Activated naive CD4-positive, alpha-beta T cell treated with anti-CD3 and anti-CD28 coated beads for 36 hours (primary cell): ENCODE measurements at places on chromosomes 12 and 14. TPM values are rescaled to one million over a fixed set of nuclear protein-coding genes. Genes with fewer than 3 reads are reported as not detected.

GRCh38 chr14:96559571-96559970 is 57.4 kb downstream of the PAPOLA start:
- peaks cover under 1% of the 10 kb centered on the region for H3K4me1 ChIP-seq
- DNase-seq: no peak
- H3K4me3 ChIP-seq: no peak overlapping the region
- no peak overlapping the region for H3K27ac ChIP-seq
- H3K27me3 ChIP-seq: no peaks in the 10 kb centered on the region
- peaks cover 24% of the 10 kb centered on the region for H3K36me3 ChIP-seq

GRCh38 chr12:83505586-83505985 is 818.9 kb downstream of the TMTC2 start:
- no peak overlapping the region for H3K4me3 ChIP-seq
- DNase-seq: no peak
- H3K36me3 ChIP-seq: no peaks in the 10 kb centered on the region
- no peaks in the 10 kb centered on the region for H3K4me1 ChIP-seq

- H3K27ac ChIP-seq: no peak overlapping the region
- no peak overlapping the region for H3K4me3 ChIP-seq
- DNase-seq: no peak
- no peaks in the 10 kb centered on the region for H3K27me3 ChIP-seq
Observed at GRCh38 chr12:43812926-43813325, 6.8 kb upstream of the TWF1 start.

Gene PFKM
- 71.9 TPM for total RNA-seq

GRCh38 chr12:128795530-128796361 is 28.0 kb downstream of the SLC15A4 start:
- H3K4me1 ChIP-seq: peaks cover 2% of the 10 kb centered on the region
- H3K4me3 ChIP-seq: no peak overlapping the region
- H3K27me3 ChIP-seq: no peaks in the 10 kb centered on the region
- no peak for DNase-seq

- no peak overlapping the region for H3K4me3 ChIP-seq
- H3K27ac ChIP-seq: no peak overlapping the region
- DNase-seq: no peak
- H3K4me1 ChIP-seq: peaks cover 30% of the 10 kb centered on the region
- no peaks in the 10 kb centered on the region for H3K36me3 ChIP-seq
Observed at GRCh38 chr14:68497011-68497410, 295.9 kb downstream of the ZFP36L1 start.

DNA sequence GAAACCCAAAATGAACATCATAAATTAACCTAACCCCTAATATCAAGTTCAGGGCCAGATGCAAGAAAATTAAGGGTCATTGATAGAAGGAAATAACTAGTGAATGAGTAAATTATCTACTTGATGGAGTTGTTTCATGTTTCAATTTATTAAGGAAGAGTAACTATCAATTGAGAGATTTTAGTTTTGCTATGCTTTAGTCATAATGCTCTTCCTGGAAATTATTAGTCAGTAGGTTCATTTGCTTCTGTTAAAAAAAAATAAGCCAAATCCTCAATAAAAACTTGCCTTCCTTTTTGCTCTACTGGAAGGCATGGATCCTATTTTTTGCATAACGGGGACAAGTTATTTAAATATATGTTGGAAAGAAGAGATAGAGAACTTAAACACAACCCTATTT is 59.0 kb upstream of the HIF1A start:
- no peaks in the 10 kb centered on the region for H3K27me3 ChIP-seq
- peak overlapping the region; percentile 50 for H3K27ac ChIP-seq

Gene CDC42BPB
- total RNA-seq: 3.2 TPM

Gene KRT2
- not detected for total RNA-seq

Gene METTL3
- 60.6 TPM for total RNA-seq

DNA sequence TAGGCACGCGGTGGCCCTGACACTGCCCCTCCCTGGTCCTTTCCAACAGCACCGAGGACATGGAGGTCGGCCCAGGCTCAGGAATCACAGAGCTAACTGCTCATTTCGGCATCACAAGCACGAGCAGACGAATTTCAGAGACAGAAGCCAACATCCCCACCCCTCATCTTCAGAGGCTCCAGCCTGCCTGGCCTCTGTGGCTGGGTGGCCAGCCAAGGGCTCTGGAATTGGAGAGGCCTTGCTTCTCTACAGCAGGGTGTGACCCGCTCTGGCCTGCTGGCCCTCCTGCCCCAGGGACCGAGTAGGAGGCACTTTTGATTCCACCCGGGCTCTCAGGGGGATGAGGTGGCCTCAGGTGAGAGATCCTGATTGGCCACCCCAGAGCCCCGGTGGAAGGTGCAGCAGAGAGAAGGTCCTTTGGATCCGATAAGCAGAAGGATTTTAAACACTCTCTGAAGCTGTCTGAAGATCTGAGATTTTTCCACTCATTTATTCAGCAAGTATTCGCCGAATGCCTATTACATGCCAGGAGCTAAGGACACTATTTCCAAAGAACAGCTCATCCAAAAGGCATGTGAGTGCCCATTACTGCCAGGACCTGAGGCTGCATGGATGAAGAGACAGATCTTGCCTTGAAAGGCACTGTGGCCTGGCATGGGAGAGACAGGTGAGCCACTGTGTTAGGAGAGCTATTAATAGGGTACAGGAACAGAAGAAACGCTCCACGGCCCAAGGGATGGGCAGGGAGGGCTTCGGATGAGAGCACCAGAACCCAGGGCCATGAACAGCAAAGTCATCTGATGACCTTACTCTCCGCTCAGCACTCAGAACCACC is 10.2 kb downstream of the BAG5 start:
- no peak for DNase-seq
- H3K27me3 ChIP-seq: no peaks in the 10 kb centered on the region
- H3K4me1 ChIP-seq: peaks cover 6% of the 10 kb centered on the region

Gene PTGER2
- 0.67 TPM for total RNA-seq

Gene CLEC1B
- total RNA-seq: not detected

DNA sequence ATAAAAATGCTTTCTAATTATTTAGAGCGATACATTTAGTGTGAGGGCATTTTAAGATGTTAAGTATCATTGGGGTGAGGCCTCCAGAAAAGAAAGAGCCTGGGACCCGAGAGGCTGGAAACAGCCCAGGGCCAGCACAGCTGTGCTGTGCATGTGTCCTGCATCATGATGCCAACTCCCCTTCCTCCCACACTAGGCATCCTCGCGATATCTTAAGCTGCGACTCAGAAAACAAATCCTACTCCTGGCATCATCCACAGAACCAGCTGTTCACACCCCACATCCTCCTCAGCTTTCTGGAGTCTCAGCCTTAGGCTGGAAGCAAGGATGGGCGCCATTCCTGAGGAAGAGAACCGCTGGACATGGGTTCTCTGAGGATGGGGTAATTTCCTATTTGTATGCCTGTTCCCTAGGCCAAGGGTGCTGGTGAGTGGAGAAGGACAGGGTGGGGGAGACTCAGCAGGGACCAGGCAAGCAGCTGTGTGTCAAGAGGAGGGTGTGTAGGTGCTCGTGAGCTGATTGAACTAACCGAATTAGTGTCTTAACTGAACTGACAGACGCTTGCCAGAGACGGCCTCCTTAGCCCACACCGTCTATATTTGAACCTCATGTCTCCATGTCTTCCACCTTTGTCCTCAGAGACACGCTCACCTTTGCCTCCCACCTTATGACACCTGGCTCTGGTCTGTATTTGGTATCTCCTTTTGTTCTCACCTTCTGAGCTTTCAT is 15.6 kb upstream of the MCRS1 start:
- H3K27ac ChIP-seq: no peak overlapping the region
- no peak for DNase-seq
- no peaks in the 10 kb centered on the region for H3K27me3 ChIP-seq
- H3K4me1 ChIP-seq: peaks cover 16% of the 10 kb centered on the region
- no peak overlapping the region for H3K4me3 ChIP-seq

DNA sequence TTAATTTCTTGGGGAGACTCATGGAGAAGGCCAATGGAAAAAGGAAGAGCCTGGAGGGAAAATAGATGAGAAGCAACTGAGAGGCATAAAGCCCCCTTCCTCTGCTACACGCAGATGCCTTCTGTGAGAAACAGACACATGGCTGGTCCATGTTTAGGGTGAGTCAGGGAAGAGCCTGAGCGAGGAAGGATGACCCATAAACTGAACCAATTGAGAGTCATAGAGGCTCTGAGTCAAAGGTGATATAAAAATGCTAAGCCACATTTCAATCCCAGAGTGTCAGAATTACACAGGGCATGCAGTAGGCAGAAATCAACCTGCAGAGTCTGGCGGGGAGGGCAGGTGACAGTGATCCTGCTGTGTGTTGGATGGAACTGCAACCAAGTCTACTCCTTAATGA is 30.1 kb upstream of the NEDD1 start:
- no peaks in the 10 kb centered on the region for H3K4me1 ChIP-seq
- peaks cover 15% of the 10 kb centered on the region for H3K27me3 ChIP-seq
- no peak overlapping the region for H3K27ac ChIP-seq
- DNase-seq: no peak
- no peaks in the 10 kb centered on the region for H3K36me3 ChIP-seq

GRCh38 chr14:68283378-68284123 is 464.0 kb downstream of the RAD51B start:
- H3K27me3 ChIP-seq: no peaks in the 10 kb centered on the region
- H3K4me1 ChIP-seq: peaks cover 85% of the 10 kb centered on the region
- no peaks in the 10 kb centered on the region for H3K36me3 ChIP-seq
- DNase-seq: peak; percentile 67

DNA sequence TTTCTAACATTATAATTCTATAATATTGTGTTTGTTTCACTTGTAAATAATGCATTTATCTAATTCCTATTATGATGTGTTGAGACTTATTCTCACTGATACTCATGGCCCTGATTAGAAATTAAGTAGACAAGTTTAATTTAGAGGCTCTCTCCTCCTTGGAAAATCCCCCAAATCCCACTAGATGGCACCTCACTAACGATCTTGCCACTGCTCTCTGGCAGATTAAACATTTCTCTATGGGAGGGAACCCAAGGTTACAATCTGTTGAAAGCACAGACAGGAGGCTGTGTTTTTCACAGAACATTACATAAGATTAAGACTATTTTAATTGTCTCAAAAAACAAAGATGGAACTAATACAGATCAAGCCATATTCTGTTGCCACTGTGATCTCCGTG is 318.7 kb downstream of the LRFN5 start:
- no peak for DNase-seq
- no peak overlapping the region for H3K4me3 ChIP-seq
- no peaks in the 10 kb centered on the region for H3K36me3 ChIP-seq

GRCh38 chr12:44227616-44228015 is 391.7 kb downstream of the TMEM117 start:
- no peak overlapping the region for H3K27ac ChIP-seq
- H3K4me3 ChIP-seq: no peak overlapping the region
- H3K27me3 ChIP-seq: no peaks in the 10 kb centered on the region
- no peak for DNase-seq
- no peaks in the 10 kb centered on the region for H3K4me1 ChIP-seq

- H3K27me3 ChIP-seq: no peaks in the 10 kb centered on the region
- H3K4me1 ChIP-seq: peaks cover 3% of the 10 kb centered on the region
- no peaks in the 10 kb centered on the region for H3K36me3 ChIP-seq
- no peak for DNase-seq
- H3K4me3 ChIP-seq: no peak overlapping the region
Observed at GRCh38 chr14:68539241-68539737, 253.6 kb downstream of the ZFP36L1 start.

Gene SDSL
- total RNA-seq: not detected

DNA sequence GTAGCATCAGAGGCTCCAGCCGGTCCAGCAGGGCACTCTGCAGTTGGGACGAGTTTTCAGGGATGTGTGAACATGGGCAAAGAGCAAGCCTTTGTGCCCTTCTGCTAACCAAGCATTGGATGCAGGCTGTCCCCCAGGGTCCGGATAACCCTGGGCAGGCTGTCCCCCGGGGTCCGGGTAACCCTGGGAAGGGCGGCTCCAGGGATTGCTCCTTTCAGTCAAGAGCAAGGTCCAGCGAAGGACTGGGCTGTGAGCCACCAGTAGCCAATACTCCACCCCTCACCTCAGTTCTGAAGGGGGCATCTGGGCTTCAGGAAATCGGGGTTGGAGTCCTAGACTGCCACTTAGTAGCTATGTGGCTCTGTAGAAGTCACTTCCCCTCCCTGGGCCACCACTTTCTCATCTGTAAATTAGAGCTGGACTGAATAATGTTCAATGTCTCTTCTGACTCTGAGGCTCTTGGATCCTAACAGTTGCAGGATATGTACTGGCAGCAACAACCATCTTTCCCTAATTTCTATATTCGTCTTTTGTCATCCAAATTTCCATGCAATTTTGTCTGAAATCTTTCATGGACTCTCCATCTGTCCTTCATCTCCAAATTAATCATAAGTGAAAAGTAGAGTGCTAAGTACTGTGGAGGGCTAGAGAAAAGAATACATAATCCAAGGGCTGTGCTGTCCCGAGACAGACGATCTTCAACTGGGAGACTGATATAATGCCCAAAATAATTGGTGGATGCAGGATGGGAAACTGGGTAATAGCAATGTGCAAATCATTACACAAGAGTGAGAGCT is 137.4 kb upstream of the NTF3 start:
- DNase-seq: no peak
- H3K4me3 ChIP-seq: no peak overlapping the region
- peaks cover 2% of the 10 kb centered on the region for H3K27me3 ChIP-seq
- no peak overlapping the region for H3K27ac ChIP-seq
- H3K36me3 ChIP-seq: no peaks in the 10 kb centered on the region

- peaks cover 2% of the 10 kb centered on the region for H3K4me1 ChIP-seq
- peaks cover 14% of the 10 kb centered on the region for H3K36me3 ChIP-seq
- no peak overlapping the region for H3K4me3 ChIP-seq
- H3K27me3 ChIP-seq: no peaks in the 10 kb centered on the region
- no peak for DNase-seq
Observed at GRCh38 chr12:4526923-4527546, 11.7 kb upstream of the RAD51AP1 start.

GRCh38 chr12:123152833-123153232 is 1.9 kb upstream of the PITPNM2 start:
- peaks cover 29% of the 10 kb centered on the region for H3K4me1 ChIP-seq
- no peak overlapping the region for H3K4me3 ChIP-seq
- H3K27me3 ChIP-seq: no peaks in the 10 kb centered on the region
- H3K36me3 ChIP-seq: peaks cover 8% of the 10 kb centered on the region
- DNase-seq: no peak
- H3K27ac ChIP-seq: no peak overlapping the region

- H3K4me1 ChIP-seq: peaks cover under 1% of the 10 kb centered on the region
- no peak for DNase-seq
- H3K27me3 ChIP-seq: no peaks in the 10 kb centered on the region
- H3K4me3 ChIP-seq: no peak overlapping the region
- H3K27ac ChIP-seq: no peak overlapping the region
- no peaks in the 10 kb centered on the region for H3K36me3 ChIP-seq
Observed at GRCh38 chr12:104182621-104183378, 32.8 kb upstream of the TXNRD1 start.

DNA sequence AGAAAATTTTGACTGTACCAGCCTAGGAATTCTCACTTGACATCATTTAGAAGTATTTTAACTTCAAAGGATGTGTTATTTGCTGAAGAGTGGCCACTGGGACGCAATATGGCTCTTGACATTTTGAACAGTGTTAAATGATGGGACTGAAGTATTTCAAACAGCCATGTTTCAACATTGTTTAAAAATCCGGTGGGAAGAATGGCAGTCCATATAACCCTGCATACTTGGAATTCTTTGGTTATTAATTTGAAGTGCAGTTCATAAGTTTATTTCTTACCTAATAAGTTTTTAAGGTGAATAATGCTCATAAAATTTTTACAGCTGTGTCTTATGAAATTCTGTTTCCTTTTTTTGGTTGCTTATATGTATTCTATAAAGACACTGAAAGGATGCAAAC is 8.3 kb downstream of the TMTC2 start:
- peaks cover 2% of the 10 kb centered on the region for H3K4me1 ChIP-seq
- no peak overlapping the region for H3K27ac ChIP-seq
- H3K4me3 ChIP-seq: no peak overlapping the region
- peaks cover 3% of the 10 kb centered on the region for H3K36me3 ChIP-seq
